ENCODE measurements at places on chromosomes 6 and 20. TPM values are rescaled to one million over a fixed set of nuclear protein-coding genes. Genes with fewer than 3 reads are reported as not detected.

DEF6 gene
- 21.5 TPM for total RNA-seq

GATA5 gene
- total RNA-seq, result 1.8 TPM

GSTA2 gene
- total RNA-seq, result 4.8 TPM

NKAIN4 gene
- total RNA-seq, result not detected

THEMIS gene
- 1.8 TPM for total RNA-seq

VIP gene
- total RNA-seq, result 1.5 TPM

NHLRC1 gene
- total RNA-seq, result 2.4 TPM

FRK gene
- total RNA-seq, result 7.4 TPM

CDKN1A gene
- 71.0 TPM for total RNA-seq

TMC2 gene
- 0.92 TPM for total RNA-seq

SLC16A10 gene
- total RNA-seq, result 11.9 TPM

CFB gene
- 85.6 TPM for total RNA-seq

PKIB gene
- total RNA-seq, result 3.2 TPM

CCM2L gene
- 18.8 TPM for total RNA-seq

CCR6 gene
- total RNA-seq, result 0.83 TPM

MYMX gene
- total RNA-seq, result not detected

MANEA gene
- total RNA-seq, result 13.5 TPM

LY6G5B gene
- total RNA-seq, result 11.0 TPM

MCCD1 gene
- not detected for total RNA-seq

BHLHE23 gene
- not detected for total RNA-seq

CD83 gene
- 25.0 TPM for total RNA-seq

FAM162B gene
- 14.9 TPM for total RNA-seq

KATNA1 gene
- total RNA-seq, result 13.3 TPM

SLC22A2 gene
- total RNA-seq, result not detected

ADTRP gene
- total RNA-seq, result 42.5 TPM

KLC4 gene
- total RNA-seq, result 45.2 TPM

IL17F gene
- total RNA-seq, result not detected

HCK gene
- total RNA-seq, result 99.9 TPM

PPT2 gene
- 13.7 TPM for total RNA-seq

SMLR1 gene
- total RNA-seq, result not detected

LAMA4 gene
- 91.2 TPM for total RNA-seq

PPP1R10 gene
- total RNA-seq, result 68.8 TPM

TMEM170B gene
- 12.4 TPM for total RNA-seq

C20orf204 gene
- total RNA-seq, result 1.2 TPM

ASIP gene
- not detected for total RNA-seq

OPRL1 gene
- 2.6 TPM for total RNA-seq

SRSF12 gene
- total RNA-seq, result not detected

HAO1 gene
- total RNA-seq, result not detected

BNIP5 gene
- total RNA-seq, result not detected

MTHFD1L gene
- 22.1 TPM for total RNA-seq

CALHM4 gene
- total RNA-seq, result not detected

RBBP8NL gene
- 2.0 TPM for total RNA-seq

NNAT gene
- 0.83 TPM for total RNA-seq

ID4 gene
- total RNA-seq, result 27.8 TPM

PRR18 gene
- total RNA-seq, result 0.59 TPM

TMEM74B gene
- 15.8 TPM for total RNA-seq

SLCO4A1 gene
- 72.4 TPM for total RNA-seq

SCAF8 gene
- total RNA-seq, result 39.4 TPM

PXDC1 gene
- 50.9 TPM for total RNA-seq

NOX3 gene
- not detected for total RNA-seq

PPP1R16B gene
- 13.0 TPM for total RNA-seq

SLC22A7 gene
- not detected for total RNA-seq

HNF4A gene
- total RNA-seq, result 0.18 TPM

PRL gene
- not detected for total RNA-seq

ZBTB46 gene
- total RNA-seq, result 9.9 TPM

HSPA12B gene
- 36.9 TPM for total RNA-seq

CTAGE9 gene
- total RNA-seq, result not detected

ZNF217 gene
- 44.8 TPM for total RNA-seq
